ENCODE measurements at places on chromosomes 4 and X. TPM values are rescaled to one million over a fixed set of nuclear protein-coding genes. Genes with fewer than 3 reads are reported as not detected.

DNA sequence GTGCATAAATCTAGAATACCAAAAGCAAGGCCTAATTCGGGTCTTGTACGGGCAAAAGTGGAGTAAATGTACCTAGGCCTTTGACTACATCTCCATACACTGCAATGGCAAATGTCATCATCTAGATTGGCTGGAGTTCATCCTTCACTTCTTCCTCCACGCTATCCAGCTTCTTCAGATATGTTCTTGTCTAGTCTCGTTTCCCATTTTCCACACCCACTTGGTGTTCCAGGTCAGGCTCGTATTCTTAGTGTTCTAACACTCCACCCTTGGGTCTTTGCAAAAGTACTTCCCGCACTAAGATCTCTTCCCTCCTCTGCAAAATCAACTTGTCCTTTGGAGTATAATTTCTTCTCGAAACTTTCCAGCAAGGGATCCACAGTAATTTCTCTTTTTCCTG, 1.4 kb downstream of the COQ2 start:
- DNase-seq = no peak

Gene IGBP1
- 86.7 TPM for polyA plus RNA-seq

DNA sequence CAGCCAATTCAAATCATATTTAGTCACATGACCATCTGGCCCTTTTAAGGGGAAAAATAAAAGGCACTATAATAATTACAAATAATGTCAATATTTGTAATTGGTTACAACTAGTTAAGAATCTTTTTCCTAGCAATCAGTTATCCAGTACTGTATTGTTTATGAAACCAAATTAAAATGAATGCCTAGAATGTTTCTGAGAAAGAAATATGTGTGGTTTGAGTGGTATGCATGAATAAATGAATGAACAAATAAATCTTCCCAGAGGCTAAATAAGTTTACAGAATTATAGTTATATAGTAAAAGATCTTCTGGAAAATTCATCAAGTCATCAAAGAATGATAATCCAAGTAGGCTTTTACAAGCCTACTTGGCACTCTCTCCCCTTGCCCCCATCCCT, 55.8 kb upstream of the F8A3 start:
- no peak for DNase-seq

GRCh38 chr4:3389233-3390215, 52.2 kb upstream of the HGFAC start:
- no peak for DNase-seq

GRCh38 chr4:68361146-68361589, 11.3 kb upstream of the YTHDC1 start:
- DNase-seq = no peak

GRCh38 chr4:25949994-25950393, 36.0 kb downstream of the SMIM20 start:
- no peak for DNase-seq

- no peak for DNase-seq
Measured at GRCh38 chr4:77859256-77859655, 3.4 kb upstream of the MRPL1 start.

DNA sequence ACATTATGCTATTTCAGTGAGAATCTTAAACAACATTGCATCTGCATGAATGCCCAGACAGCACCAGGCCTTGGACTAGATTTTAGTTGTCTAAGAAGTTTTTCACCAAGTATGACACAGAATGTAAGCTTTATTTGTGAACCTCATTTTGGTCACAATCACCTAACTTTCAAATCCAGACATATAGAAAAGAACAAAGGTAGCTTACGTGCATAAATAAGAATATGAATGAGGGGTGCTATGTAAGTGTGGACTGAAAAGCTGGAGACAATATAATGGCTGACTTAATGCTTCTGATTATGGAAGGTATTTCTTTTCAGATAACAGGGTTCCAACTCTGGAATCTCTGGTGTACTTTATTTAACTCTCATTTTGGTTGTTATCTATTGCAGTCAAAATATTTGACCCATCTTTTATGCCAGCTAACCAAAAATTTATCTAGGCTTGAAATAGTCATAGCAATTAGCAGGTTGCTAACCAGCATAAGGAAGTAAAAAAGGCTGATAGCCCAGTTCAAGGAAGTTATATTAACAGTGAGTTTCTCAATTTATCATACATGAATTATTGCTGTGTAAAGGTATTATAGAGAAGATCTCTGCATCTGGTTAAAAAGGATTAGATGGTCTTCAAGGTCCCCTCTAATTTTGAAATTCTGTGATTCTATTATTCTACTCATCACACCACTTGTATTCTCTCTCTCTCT, 36.5 kb downstream of the SLC7A11 start:
- no peak for DNase-seq

GRCh38 chrX:14673236-14673635, 143.9 kb downstream of the GLRA2 start:
- no peak for DNase-seq

- no peak for DNase-seq
Measured at GRCh38 chr4:22986881-22987280, 294.1 kb downstream of the GBA3 start.

- DNase-seq = peak; percentile 83
Measured at GRCh38 chr4:141220691-141221659, at the start of gene ZNF330. TSS of gene ZNF330 (plus strand) at chr4:141220895. CDS start at chr4:141222372, 1,477 bp downstream.

DNA sequence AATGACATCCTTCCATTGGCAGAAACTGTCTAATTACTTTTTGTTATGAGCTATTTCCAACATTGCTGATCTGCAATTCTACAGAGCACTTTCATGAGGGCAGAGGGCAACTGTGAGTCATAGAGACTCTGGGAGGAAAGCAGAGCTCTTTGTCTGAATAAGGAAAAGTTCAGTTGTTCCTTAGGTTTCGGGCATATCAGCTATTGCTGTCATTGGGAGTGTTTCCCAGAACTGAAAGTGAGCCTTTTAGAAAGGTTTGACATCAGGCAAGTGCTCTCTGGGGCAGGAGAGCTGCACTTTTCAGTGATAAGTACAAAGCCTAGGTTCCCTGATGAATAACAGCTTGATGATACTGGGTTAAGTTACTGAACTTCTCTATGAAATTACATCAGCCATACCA, 119.2 kb upstream of the EDNRA start:
- DNase-seq = no peak
